Smooth muscle cell of the pulmonary artery (primary cell): ENCODE measurements at places on chromosomes 7 and 10. TPM values are rescaled to one million over a fixed set of nuclear protein-coding genes. Genes with fewer than 3 reads are reported as not detected.

Gene KRIT1
- total RNA-seq: 55.0 and 56.7 TPM in 2 replicates

Gene ITPRID1
- not detected in 2 replicates for total RNA-seq

Gene PTPRE
- total RNA-seq: 4.8 and 14.5 TPM in 2 replicates

Gene DKK1
- total RNA-seq: 134 and 633 TPM in 2 replicates

Gene GPC2
- total RNA-seq: 1.0 and 1.6 TPM in 2 replicates

Gene OGDHL
- total RNA-seq: 0.26 and 1.7 TPM in 2 replicates

Gene OR2A5
- total RNA-seq: not detected in 2 replicates

Gene OR13A1
- not detected in 2 replicates for total RNA-seq

Gene PRF1
- total RNA-seq: not detected in 2 replicates

Gene OR2A1
- total RNA-seq: 0.07 and 0.33 TPM in 2 replicates

Gene GPR26
- total RNA-seq: not detected in 2 replicates

Gene PNLIP
- not detected in 2 replicates for total RNA-seq

Gene FANK1
- 6.6 and 12.4 TPM in 2 replicates for total RNA-seq

Gene HOXA11
- total RNA-seq: 0.13 TPM in 1 of 2 replicates, not detected in the other

Gene TUBB8
- not detected in 2 replicates for total RNA-seq

Gene CYP3A5
- total RNA-seq: not detected in 2 replicates

Gene NPTX2
- 3.3 and 5.1 TPM in 2 replicates for total RNA-seq

Gene TLL2
- total RNA-seq: 0.13 and 0.23 TPM in 2 replicates

Gene GHRHR
- not detected in 2 replicates for total RNA-seq

Gene TRIL
- total RNA-seq: 0.40 and 1.8 TPM in 2 replicates

Gene SPOCK2
- total RNA-seq: 0.26 and 0.69 TPM in 2 replicates

Gene ITGB8
- 95.7 and 171 TPM in 2 replicates for total RNA-seq

Gene RADIL
- 0.13 and 2.0 TPM in 2 replicates for total RNA-seq

Gene TET1
- total RNA-seq: 1.8 and 5.2 TPM in 2 replicates

Gene NSMCE4A
- total RNA-seq: 11.5 and 12.6 TPM in 2 replicates

Gene EBLN1
- not detected in 2 replicates for total RNA-seq

Gene FOXI2
- not detected in 2 replicates for total RNA-seq

Gene NFE2L3
- total RNA-seq: 0.98 and 3.0 TPM in 2 replicates
